ENCODE measurements at places on chromosomes 5 and 9. TPM values are rescaled to one million over a fixed set of nuclear protein-coding genes. Genes with fewer than 3 reads are reported as not detected.

TMC1 gene
- total RNA-seq, result 2.2 TPM

ENC1 gene
- 64.3 TPM for total RNA-seq

TRUB2 gene
- total RNA-seq, result 23.3 TPM

DDX4 gene
- total RNA-seq, result not detected

COL27A1 gene
- 19.4 TPM for total RNA-seq

FOXD1 gene
- total RNA-seq, result not detected

PCDHA7 gene
- 0.07 TPM for total RNA-seq

HAND1 gene
- total RNA-seq, result not detected

SPINK4 gene
- not detected for total RNA-seq

GBGT1 gene
- 14.1 TPM for total RNA-seq

DMRTA1 gene
- total RNA-seq, result 0.27 TPM

OR1Q1 gene
- total RNA-seq, result not detected

MELK gene
- total RNA-seq, result 73.0 TPM

CACNA1B gene
- total RNA-seq, result 0.14 TPM

All from thoracic aorta endothelial cell (primary cell).